ENCODE measurements at places on chromosomes 7 and 10.

DNA sequence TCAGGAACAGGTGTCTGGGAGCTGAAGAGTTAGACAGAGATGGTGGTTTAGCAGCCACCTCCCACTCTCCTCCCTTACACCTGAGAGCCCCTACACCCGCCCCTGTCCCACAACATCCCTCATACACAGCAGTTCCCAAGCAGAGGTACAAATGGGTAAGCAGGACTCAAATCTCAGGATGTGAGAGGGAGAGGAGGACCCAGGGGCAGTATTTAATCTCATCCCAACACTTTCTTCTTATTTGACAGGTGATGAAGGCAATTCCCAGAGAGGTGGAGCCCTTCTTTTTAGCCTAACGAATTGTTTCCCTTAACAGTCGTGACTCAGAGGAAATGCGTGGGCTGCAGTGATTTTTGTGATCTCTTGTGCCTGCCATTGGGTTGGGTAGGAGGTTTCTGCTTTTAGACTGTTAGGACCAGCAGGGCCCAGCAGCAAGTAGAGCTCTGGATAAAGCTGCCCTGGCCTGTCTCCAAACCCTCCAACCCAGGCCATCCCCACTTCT, 191.3 kb downstream of the HECW1 start:
- peak; percentile 31 for DNase-seq

GRCh38 chr10:132630666-132631337, 93.2 kb downstream of the INPP5A start:
- DNase-seq = no peak

- no peak for DNase-seq
These were observed 150.6 kb downstream of the AKR1D1 start for GRCh38 chr7:138226745-138227279.

GRCh38 chr10:99633832-99634231, 13.6 kb upstream of the SLC25A28 start:
- no peak for DNase-seq

- DNase-seq = no peak
These were observed 29.8 kb upstream of the PPP2R2D start for GRCh38 chr10:131870831-131871672.

- DNase-seq = no peak
These were observed 5.7 kb upstream of the EEPD1 start for GRCh38 chr7:36147361-36147760.
